ENCODE measurements at places on chromosomes 4 and X.

- no peak for DNase-seq
Measured at GRCh38 chr4:114323841-114324240, 274.8 kb upstream of the UGT8 start.

- no peak for DNase-seq
Measured at GRCh38 chrX:24184018-24184417, 34.5 kb downstream of the ZFX start.

DNA sequence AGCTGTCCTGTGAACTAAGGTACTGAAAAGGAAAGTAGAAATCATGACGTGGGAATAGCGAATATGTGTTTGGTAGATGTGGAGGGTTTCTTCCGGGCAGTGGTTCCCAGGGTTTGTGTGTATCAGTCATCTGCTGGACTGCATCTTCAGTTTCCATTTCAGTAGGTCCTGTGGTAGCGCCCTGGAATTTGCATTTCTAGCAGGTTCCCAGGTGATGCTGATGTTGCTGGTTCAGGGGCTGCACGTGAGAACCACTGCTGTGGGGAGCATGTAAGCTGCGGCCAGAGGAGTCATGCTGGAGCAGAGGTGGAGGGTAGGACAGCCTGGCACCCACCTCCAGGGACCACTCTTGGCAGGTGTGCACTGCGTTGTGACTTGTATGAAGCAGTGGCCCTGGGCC is 47.1 kb downstream of the ARHGAP10 start:
- DNase-seq, result no peak

DNA sequence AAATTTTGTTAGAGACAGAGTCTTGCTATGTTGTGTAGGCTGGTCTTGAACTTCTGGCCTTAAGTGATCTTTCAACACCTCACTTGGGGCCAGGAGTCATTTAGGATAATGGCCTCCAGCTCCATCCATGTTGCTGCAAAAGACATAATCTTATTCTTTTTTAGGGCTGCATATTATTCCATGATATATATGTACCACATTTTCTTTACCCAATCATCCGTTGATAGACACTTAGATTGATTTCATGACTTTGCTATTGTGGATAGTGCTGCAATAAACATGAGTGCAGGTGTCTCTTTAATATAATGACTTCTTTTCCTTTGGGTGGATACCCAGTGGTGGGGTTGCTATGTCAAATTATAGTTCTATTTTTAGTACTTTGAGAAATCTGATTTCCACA is 140.9 kb upstream of the LCORL start:
- no peak for DNase-seq

DNA sequence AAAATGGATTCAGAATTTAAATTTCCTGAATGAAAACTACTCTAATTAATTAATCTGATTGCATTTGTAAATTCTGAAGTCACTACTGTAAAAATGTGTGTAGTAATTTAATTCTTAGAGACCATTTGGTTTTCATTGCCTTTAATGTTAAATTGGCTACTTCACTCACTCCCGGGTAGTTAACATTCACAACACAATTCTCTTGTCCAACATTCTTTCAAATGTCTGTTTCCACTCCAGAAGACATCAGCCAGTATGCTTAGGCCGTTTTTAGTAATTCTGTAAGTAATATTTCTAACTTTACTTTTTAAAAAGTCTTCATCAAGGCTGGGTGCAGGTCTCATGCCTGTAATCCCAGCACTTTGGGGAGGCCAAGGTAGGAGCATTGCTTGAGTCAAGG is 21.3 kb upstream of the USP46 start:
- no peak for DNase-seq

- DNase-seq, result no peak
Measured at GRCh38 chrX:103791228-103791627, 14.6 kb downstream of the PLP1 start.

- DNase-seq, result no peak
Measured at GRCh38 chr4:78533854-78534253, 17.7 kb upstream of the ANXA3 start.

GRCh38 chr4:65661471-65661870 is 8.8 kb downstream of the EPHA5 start:
- DNase-seq, result peak; percentile 66

DNA sequence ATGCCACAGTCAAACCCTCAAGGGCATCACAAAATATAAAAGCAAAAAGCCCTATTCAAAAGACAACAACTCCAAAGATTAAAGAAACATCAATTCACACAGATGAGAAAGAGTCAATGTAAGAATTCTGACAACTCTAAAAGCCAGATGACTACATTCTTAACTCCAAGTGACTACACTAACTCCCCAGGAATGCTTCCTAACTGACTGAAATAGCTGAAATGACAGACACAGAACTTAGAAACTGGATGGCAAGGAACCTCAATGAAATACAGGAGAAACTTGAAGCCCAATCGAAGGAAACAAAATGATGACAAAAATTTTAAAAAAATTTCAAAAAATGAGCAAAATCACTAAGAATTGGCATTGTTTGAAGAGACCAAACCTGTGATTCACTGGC is 1047.6 kb upstream of the PCDH10 start:
- peak; percentile 36 for DNase-seq

DNA sequence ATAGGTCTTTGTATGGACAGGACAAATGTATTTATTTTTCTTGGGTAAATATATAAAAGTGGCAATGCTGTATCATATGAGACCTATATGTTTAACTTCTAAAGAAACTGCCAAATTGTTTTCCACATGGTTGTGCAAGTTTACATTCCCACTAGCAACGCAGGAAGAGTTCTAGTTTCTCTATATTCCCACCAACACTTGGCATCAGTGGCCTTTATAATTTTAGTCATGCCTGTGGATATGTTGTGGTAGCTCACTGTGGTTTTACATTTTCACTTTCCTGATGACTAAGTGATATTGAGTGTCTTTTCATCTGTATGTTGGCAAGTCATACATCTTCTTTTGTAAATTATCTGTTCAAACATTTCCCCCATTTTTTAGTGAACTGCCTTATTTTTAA is 126.0 kb downstream of the EMCN start:
- DNase-seq, result peak; percentile 53

DNA sequence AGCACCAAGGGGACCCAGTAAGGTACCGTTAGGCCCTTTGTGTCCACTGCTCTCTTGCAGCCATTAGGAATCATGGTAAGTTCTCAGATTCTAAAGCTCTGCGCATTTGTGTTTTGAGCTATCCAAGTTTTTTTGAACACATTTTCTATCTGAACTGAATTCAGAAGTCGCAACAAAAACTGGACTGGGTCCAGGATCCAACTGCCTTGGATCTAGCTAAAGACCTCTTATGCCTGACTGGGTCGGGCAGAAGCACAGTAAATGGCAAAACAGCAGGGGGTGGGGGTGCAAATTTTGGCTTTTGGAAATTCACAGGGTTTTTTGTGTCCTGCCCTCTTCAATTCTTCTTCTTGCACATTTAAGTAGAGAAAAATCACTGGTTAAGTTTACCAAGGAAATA is 30.0 kb downstream of the RCHY1 start:
- peak; percentile 17 for DNase-seq

DNA sequence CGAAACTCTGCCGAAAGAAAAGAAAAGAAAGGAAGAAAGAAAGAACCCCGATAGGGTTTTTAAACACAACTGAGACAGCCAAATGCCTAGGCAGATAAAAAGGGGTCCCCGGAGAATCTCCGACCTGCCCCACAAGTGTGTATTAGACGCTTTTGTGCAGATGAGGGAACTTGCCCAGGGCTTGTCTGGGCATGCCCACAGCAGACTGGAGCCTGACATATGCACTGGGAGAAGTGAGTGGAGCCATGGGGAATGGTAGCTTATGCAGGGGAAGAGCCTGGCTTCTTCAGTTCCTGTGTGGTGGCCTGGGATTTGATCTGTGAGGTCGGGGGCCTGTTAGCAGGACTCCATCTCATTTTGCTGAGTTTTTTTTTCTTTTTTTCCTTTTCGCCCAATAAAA is 199.0 kb downstream of the GPC3 start:
- DNase-seq, result no peak

DNA sequence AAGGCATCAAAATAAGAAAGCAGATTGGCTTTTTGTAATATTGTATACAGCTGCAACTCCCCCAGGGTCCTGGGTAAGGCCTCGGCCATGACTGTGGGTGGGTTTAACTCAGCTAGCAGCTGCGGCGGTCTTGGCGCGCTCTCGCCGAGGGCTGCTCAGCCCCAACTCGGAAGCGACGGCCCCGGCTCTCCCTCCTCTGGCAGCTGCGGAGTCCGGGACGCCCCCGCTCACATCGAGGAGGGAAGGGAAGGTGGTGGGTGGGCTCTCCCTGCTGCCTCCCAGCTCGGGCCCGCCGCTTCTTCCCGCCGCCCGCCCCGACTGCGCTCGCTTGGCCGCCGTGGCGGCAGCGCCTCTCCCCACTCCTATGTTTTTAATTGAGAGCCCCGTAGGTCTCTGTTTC is 51.2 kb downstream of the GPR50 start:
- DNase-seq, result no peak

DNA sequence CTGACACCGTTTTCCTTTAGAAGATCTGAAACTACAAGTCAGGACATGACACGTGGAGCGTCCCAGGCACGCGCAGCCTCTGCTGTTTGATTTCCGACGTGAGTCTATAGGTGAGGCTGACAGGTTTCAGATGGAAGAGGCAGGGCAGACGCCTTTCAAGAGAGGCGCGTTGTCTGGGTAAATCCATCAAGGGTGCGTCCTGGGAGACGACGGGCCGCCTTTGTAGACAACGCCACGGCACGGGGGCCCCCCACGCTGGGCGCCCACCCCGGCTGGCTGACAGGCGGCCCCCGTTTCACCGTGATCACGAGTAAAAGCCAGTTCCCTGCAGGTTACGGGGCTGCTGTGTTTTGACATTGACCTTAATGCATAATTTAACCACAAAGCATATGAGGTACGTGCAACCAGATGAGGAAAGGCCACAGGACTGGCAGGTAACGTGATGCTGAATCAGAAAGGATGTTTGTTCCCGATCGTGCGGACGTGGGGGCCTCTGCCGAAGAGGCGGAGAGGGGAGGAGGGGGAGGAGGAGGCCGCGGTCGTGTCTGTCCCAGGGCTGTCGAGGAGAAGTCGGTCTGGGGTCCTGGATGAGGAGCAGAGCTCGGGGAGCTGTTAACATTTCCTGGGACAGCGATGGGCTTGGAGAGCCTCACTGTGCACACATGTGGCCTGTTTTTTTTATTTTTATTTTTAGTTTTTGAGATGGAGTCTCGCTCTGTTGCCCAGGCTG is 51.1 kb upstream of the PPP2R3B start:
- DNase-seq, result no peak

- no peak for DNase-seq
Measured at GRCh38 chr4:28482580-28483270, 1622.1 kb downstream of the STIM2 start.

DNA sequence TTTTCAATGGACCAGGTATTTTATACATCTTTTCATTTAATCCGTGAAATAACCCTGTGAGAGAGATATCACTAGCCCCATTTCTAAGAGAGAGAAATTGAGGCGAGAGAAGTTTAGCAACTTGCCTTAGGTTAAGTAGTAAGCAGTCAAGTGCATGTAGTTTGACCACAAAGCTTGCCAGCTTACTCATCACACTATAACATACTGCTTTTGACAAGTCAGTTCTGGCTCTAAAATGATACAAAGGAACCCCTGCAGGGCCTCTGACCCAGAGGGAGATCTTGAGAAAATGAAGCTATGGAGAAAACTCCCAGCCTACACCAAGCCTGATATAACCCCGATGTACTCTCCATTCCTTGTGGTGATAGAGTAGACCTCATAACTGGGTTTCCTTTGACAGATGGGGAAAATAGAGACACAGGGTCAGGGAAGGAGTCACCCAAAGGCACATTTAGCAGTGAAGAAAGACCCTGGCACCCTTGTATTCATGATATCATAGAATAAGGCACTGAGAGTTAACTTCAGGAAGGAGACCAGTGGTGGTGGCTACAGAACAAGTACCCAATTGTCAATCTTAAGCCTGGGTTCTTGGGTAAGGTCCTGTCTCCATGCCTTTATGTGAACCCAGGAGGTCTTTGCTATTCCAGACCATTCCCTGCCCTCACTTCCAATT is 60.2 kb upstream of the MSN start:
- no peak for DNase-seq

GRCh38 chr4:47184083-47184482 is 152.7 kb downstream of the GABRB1 start:
- DNase-seq, result no peak

DNA sequence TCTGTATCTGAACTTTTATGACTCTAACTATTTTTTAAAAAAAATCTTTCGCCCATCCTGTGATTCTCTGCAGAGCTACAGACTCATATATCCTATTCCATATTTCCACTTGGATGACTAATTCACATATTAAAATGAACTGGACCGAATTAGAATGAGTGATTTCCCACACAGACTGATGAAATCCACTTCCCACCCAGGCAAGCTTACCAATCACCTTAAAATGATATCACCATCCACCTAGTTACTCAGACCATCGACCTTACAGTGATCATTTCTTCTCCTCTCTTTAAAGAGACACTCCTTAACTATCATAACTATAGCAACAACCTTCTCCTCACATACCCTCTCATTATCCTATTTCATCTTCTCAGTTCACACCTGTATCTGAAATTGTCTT is 34.1 kb upstream of the GUCY1B1 start:
- DNase-seq, result no peak

- DNase-seq, result peak; percentile 33
Measured at GRCh38 chrX:18931972-18932371, 51.9 kb downstream of the PHKA2 start.

DNA sequence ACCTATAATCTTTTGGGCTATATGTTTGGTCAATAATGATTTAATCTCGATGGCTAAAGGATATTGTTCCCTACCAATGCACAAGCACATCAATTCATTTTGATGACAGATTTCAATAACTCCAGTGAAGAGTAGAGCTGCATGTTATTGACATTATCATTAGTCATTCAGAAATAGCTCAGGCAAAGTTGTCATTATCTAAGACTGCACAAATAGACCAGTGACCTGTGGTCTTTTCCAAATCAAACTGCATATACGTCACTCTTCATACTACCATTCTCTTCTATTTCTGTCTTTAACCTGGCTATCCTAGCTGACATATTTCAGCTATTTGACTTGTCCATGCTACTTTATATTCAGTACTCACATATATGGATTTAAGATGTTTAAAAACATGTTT is 1050.8 kb downstream of the C4orf33 start:
- DNase-seq, result no peak

DNA sequence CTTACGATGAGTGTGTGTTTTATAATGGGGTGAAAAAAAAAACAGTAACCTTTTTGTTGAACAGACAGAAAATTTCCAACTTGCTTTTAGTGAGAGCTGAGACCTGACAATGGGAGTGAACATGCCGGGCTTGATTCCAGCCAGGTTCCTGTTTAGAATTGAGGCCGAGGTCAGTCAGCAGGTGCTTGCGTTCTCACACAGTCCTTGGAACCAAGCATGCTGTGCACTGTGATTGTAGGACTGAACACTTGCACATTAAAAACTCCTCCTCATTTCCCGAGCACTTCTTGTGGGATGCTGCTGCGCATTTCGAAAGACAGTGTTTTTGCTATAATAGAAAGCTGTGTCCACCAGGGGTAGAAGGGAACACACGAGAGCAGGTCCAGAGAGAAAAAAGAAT is 51.8 kb downstream of the TMEM131L start:
- no peak for DNase-seq

DNA sequence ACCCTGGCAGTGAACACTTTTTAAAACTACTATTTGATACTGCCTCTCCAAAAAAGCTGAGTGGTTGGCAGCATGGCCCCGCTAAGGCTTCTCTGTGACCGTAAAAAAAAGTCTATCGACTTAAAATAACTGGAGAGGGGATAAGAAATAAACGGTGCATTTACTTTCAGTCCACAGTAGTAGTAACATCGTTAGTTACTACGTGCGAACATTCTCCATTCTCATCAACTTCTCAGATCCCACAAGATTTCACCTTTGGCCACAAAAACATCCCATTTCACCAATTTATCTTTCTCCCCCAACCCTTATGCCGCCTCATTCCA is 524 bp upstream of the EXOSC9 start:
- DNase-seq, result no peak

Measured in astrocyte of the hippocampus (primary cell).